Calu3 (cell line): ENCODE measurements at places on chromosomes 1 and 21. TPM values are rescaled to one million over a fixed set of nuclear protein-coding genes. Genes with fewer than 3 reads are reported as not detected.

GRCh38 chr1:156959925-156960324 is 39.5 kb downstream of the LRRC71 start:
- DNase-seq = no peak

DNA sequence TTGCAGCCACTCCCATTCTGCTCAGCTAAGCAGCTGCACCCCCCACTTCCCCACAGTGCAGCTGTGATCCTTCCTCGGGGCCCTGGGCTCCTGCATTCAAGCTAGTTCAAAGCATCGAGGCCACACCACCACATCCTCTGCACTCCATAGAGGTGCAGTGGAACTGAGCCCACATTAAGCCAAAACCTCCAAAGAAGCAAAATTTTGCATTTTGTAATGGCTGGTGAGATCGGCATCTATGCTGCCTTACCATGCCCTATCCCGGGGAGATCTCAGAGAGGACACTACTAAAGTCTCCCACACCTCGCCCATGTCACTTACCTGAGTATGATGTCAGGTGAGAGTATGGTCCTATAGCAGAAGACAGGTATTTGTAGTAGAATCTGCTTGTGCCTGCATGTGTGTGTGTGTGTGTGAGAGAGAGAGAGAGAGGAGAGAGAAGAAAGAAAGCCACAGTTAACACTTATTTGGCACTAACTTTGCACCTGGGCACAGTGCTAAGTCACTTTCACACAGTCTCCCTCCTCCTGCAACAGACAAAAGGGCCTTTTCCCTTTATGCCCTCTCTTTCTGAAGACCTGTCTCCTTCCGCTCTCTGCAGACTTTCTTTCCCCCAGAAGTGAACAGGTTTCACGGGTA is 89.8 kb downstream of the KIF14 start:
- DNase-seq = no peak

The GUCA2A gene
- not detected in 2 replicates for total RNA-seq

- DNase-seq = no peak
Measured at GRCh38 chr1:5724847-5725246, 267.4 kb downstream of the NPHP4 start.

DNA sequence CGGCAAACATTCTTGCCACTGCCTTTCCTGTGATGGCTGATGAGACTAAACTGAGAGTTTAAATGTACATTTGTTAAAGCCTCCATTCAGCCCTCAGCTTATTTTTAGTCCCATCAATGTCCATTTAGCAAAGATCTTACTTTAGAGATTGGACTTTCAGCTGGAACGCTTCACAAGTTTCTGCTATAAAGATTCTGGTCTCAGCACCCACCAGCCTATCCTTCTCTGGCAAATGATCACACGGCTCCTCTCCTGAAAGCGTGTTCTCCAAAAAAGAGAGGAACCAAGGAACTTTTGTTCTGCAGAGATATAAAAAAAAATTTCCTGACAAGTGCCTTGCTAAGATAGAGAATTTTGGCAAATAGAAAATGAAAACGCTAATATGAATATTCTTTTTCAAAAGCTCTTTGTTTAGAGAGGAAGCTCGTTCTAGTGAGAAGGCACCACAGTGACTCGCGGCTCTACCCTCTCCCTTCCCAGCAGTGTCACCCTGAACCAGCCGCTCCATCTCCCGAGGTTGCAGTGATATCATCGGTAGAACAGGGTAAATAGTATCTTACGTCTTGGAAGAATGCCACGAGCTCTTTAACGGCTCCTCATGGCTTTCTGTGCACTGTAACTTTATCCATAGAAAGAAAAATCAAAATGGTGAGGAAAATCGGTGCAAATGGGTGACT is 200.2 kb downstream of the APP start:
- DNase-seq = no peak

- peak; percentile 57 for DNase-seq
Measured at GRCh38 chr1:16013220-16013907, 4.5 kb downstream of the HSPB7 start.

The ARHGEF19 gene
- 16.6 and 17.2 TPM in 2 replicates for total RNA-seq

DNA sequence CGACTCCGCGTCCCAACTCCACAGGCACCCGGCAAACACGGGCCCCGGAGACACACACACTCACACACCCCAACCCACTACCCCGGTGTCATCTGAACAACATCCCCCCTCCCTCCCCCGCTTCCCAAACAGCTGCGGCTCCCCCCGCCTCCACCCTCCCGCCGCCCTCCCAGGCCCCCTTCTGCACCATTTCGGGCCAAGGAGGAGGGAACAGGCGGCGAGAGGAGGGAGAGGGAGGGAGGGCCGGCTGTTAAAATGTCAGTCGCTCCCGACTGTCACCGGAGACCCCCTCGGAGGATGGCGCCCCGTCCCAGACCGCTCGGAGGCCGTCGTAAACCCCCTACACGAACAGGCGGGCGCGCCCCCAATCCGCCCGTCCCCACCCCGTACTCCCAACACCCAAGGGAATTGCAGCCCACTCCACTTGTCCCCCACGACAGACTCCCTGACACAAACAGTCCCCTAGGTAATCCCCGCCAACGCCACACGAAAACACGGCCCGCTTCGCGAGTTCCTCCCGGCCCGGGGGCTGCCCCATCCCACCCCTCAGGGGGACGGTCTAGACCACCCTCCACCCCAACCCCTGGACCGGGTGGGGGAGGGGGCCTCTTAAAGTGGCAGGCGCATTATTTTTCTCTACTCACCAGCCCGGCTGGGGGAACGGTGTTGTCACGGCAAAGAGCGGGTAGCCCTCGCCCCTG is 583 bp downstream of the MEF2D start:
- DNase-seq = peak; percentile 46

DNA sequence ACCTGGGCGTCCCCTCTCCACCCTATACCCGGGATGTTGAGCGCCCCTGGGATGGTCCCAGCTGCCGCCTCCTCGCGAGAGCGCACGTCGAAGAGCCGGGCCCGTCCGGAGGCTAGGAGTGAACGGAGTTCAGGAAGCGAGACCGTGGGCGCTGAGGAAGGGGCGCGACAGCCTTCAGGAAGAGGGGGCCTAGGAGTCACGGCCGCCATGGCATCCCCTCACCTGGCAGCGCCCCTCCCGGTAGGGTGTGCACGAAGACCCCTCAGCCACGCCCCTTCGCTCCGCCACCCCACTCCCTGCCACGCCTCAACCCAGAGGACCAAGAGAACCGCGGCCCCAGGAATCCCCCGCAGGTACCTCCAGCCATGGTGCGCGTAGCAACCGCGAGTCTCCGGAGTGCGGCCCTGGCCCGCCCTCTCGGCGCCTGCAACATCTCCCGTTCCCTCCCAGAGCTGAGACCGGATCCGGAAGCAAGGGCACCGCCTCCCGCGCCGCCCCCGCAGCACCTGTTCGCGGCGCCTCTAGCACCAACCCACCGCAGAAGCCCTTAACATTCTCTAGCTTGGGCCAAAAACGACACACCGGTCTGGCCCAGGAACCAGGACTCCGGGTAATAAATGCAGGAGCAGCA is at the start of gene TSTD1:
TSS of gene TSTD1 (minus strand) at position 442 of the 631 bp plus-strand sequence. CDS start at position 367, 75 bp downstream.
- peak; percentile 85 for DNase-seq

- DNase-seq = no peak
Measured at GRCh38 chr1:107894605-107895004, 70.4 kb downstream of the VAV3 start.

The TOE1 gene
- total RNA-seq = 14.2 TPM in 2 replicates

DNA sequence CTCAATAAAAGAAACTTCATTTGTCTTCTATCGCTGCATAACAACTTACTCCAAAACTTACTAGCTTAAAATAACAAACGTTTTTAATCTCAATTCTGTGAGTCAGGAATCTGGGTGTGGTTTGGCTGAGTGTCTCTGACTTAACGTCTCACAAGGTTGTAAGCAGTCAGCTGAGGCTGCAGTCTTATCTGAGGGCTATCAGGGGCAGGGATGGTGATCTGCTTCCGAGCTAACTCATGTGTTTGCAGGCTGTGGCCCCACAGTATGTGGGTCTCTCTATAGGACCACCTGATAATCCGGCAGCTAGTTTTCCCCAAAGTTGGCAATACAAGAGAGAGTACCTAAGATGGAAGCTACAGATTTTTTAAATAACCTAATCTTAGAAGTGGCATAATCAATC is 234.2 kb upstream of the FGGY start:
- DNase-seq = no peak

- DNase-seq = no peak
Measured at GRCh38 chr1:93658188-93658587, 23.4 kb downstream of the BCAR3 start.

DNA sequence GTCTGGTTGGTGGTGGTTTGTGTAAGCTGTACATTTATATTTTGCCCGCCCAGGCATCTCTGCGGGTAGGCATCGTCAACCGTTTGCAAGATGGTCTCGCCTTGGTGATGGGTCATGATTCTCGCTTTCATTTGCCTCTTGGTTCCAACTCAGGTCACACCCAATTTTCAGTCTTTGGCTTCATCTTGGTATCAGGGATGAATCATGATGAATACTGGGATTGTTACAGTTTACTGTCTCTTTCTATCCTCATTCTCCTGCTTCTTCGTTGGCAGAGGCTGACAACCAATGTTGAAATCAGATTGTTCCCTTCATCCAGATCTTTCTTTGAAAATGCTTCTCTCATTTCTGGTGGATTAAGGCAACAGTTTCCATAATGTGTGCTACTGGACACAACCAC is 129.7 kb upstream of the KAZN start:
- no peak for DNase-seq

GRCh38 chr1:27645071-27645415 is 10.1 kb upstream of the FGR start:
- DNase-seq = no peak

GRCh38 chr1:112929979-112930378 is 26.0 kb downstream of the SLC16A1 start:
- no peak for DNase-seq

The SPATA1 gene
- 0.52 and 0.73 TPM in 2 replicates for total RNA-seq

DNA sequence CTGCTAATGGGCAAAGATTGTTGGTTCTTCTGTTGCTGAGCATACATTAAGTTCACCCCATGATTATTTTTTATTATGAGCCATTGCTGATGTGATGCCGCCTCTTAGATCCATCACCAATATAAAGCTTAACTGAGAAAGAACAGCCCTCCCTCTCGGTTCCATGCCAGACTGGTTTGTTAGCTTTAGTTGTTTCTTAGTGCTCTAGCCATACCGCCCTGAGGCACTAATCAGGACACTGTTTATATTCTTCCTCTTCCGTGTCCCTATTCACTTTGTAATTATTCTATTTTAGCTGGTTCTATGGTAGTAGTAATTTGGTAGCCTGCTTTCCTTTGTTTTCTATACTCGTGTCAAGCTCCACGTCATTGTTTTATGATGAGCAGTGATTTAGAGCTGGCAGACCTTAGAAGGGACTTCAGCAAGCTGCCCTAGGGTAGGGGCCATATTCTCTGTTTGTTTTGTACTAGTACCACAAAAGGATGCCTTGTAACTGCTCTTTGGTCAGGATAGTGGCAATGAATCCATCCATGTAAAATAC is 27.3 kb upstream of the PDPN start:
- DNase-seq = no peak

DNA sequence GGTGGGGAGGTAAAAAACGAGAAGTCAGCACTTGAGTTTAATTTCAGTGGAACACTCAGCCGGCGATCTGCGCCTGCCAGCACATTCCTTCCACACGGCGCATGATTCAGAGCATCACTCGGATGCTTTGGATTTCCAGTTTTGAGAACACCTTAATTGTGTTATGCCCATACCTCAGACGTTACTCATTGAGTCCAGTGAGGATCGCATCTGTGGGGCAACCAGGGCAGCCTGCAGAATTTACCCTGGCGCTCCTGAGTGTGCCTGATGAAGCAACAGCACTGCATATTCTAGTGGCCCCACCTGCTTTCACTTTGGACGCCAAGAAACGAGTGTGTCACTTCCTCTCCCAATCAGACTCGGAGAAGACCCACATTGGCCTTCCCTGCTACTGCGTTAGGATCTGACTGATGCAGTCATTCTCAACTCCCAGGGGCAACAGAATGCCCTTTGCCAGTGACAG is 19.9 kb downstream of the FAM89A start:
- DNase-seq = no peak

The AADACL4 gene
- total RNA-seq = not detected in 2 replicates

The RPTN gene
- total RNA-seq = not detected in 2 replicates

The SNX7 gene
- 22.2 and 22.8 TPM in 2 replicates for total RNA-seq

DNA sequence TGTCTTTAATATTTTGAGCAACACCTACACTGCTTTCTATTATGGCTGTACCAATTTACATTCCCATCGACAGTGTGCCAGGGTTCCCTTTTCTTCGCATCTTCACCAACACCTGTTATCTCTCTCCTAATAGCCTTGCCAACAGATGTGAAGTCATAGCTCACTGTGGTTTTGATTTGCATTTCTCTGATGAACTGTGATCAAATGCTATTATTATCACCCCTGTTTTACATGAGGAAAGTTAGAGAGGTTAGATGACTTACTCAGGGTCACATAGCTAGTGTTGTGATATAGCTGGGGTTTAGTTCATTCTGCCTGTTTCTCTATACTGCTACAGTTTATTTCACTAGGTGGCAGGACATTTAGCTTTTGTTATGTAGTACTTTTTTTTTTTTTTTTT is 204.1 kb downstream of the FMN2 start:
- no peak for DNase-seq

- peak; percentile 84 for DNase-seq
Measured at GRCh38 chr1:169711469-169712308, at the start of gene SELL. Gene SELL (minus strand): TSS chr1:169711620. CDS start chr1:169711498, 122 bp downstream.

- no peak for DNase-seq
Measured at GRCh38 chr1:19618428-19618827, 25.7 kb upstream of the NBL1 start.

DNA sequence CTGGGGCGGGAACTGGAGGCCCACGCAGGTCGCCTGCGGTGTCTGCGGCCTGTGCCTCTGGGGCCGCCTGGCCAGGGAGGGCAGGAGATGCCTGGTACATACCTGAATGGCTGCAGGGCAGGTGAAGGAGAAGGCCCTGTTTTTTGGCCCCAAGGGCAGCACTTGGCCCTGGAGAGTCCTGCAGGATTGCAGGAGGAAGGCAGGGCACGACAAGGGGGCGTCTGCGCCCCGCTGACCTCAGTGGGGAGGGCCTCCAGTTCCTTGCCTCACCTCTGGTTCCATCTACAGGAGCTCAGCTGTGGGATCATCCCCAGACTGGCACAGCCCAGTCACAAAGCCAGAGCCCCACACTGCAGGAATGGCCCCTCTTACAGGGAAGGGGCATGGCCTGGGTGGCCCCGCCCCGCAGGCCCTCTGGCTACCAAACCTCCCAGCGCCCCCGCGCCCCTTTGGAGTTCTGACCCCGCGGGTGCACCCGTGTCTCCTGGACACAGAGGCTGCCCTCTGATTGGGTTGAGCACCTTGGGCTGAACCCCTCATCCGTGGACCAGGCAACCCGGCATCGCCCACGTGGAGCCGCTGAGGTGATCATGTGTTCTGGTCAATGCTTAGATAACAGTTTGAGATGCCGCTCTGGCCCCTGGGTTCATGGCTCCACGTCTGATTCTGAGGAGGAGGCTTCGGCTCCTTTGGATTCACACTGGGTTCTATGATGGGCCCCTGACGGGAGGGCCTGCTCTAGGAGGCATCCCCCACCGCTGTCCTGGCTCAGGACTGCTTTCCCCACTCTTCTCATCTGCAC is 1.3 kb upstream of the PEX10 start:
- DNase-seq = no peak

- DNase-seq = no peak
Measured at GRCh38 chr1:70195342-70195741, 10.0 kb downstream of the LRRC40 start.

The RSRP1 gene
- total RNA-seq = 56.9 and 60.4 TPM in 2 replicates

The PLA2G2C gene
- total RNA-seq = not detected in 2 replicates

The ZCCHC17 gene
- 26.6 and 28.5 TPM in 2 replicates for total RNA-seq

GRCh38 chr21:33299181-33299752 is 25.5 kb upstream of the IFNAR1 start:
- DNase-seq = peak; percentile 21

- no peak for DNase-seq
Measured at GRCh38 chr1:180611016-180611930, 20.5 kb upstream of the XPR1 start.

The NEGR1 gene
- total RNA-seq = 15.1 and 19.2 TPM in 2 replicates

The IGSF3 gene
- total RNA-seq = 13.2 and 15.3 TPM in 2 replicates
